ENCODE measurements at places on chromosomes 6 and 20.

- no peak for DNase-seq
These were observed 1.1 kb downstream of the GNL1 start for GRCh38 chr6:30554962-30555815.

DNA sequence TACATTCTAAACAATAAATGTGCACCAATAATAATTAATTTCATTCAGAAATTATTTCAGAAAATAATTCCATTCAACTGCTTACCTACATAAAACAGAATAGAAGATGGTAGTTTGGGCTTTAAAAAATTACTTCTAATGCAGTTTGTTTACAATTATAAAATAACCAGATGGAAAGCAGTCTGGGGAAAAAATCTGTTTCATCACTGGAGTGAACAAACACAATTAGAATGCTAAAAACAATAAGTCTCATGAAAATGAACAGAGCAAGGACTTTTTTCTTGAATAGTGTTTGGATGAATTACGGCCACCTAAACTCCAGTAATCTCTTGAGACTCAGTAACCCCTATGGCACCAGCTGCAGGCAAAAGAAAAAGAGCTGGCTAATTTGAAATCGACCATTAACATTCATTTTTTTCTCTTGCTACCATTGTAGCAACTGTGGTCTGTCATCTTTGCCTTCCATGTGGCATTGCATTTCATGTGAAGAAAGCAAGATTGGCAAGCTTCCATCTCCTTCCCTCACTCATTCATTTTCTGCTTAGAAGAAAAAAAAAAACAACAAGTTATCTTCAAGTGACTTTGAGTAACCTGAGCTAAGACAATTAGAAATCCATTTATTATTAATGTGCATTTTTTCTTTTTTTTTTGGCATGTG is 88.4 kb upstream of the CEP85L start:
- DNase-seq, result no peak

- DNase-seq, result no peak
These were observed 63.7 kb upstream of the RIMS1 start for GRCh38 chr6:71822625-71823024.

DNA sequence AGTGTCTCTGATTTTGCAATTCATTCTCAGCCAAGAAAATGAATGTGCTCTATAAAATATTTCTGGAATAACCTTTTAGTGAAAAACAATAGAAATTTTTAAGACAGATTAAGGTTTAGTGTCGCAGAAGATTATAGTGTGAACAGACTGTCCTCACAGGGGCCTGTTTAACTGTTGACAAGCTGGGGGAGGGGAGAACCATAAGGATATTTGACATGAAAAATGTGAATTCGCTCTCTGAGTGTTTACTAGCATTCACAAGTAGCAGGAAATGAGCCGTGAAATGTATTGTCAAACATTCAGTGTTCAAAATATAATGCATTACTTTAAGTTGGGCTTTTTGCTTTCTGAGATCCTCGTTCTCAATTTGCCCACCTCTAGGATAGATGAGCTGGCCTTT is 134.8 kb upstream of the TSHZ2 start:
- no peak for DNase-seq

GRCh38 chr20:49894073-49894470 is 21.3 kb downstream of the SPATA2 start:
- DNase-seq, result no peak

DNA sequence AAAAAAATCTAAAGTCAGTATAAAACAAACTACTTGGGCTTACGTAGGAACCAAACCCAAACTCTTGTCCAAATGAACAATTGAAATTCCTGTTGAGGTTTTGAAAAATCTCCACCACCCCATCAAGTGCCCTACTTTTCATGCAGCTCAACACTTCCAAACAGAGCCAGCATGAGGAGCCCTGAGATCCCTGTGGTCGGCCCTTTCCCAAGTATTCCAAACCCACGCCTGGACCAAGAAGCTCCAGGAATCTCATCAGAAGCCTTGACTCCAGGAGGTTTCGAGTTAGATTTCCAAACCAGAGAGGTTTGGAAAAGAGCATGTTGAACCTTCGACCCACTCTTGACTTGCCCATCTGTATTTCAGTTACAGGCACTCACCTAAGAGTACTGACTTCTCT is 179.3 kb downstream of the MTFR2 start:
- DNase-seq, result no peak

DNA sequence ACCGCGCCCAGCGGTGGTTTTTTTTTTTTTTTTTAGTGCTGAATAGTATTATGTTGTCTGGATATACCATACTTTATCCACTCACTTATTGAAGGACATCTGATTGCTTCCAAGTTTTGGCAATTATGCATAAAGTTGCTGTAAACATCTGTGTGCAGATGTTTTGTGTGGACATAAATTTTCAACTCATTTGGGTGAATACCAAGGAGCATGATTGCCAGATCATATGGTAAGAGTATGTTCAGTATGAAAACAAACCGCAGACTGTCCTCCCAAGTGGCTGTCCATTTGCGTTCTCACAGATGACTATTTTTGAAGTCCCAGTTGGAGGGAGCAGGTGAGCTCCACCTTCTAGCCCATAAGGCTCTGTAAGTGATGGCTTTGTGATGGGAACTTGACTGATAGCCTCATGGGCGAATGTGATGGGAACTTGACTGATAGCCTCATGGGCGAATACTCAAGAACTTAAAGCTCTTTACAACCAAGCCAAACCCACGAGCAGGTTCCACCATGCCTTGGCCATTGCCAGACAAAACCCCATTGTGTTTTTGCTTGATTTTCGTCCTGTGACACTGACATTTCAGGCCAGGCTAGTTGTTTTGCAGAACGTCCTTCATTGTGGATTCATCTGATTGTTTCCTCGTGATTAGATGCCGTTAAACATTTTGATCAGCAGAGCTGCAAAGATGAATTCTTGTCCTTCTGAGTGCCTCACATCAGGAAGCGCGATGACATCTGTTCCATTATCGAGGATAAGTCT is 51.0 kb downstream of the ZBTB2 start:
- DNase-seq, result no peak

GRCh38 chr6:154611241-154611640 is 100.8 kb upstream of the CNKSR3 start:
- DNase-seq, result no peak

GRCh38 chr6:137756788-137757187 is 110.3 kb upstream of the TNFAIP3 start:
- DNase-seq, result no peak

- no peak for DNase-seq
These were observed 20.1 kb upstream of the ENPP5 start for GRCh38 chr6:46190889-46191288.

DNA sequence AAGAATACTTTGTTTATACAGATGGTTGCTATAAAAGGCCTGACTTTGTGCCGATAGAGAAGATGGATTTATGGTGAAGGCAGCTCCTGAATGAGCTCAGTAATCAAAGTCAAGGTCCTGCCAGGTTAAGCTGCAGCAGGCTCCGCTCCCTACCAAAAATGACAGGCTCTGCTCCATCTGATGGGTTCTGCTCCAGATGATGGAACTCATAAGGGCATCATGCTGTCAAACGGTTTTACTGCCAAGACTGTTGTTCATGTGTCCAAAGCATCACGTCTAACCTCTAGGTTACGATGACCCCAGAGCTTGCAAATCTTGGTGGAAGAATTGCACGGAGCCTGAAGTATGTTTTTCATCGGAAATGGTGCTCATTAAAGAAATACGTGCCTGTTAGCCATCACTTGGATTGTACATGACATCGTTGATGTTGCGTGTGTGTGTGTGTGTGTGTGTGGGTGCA is 19.2 kb upstream of the PTGIS start:
- no peak for DNase-seq

DNA sequence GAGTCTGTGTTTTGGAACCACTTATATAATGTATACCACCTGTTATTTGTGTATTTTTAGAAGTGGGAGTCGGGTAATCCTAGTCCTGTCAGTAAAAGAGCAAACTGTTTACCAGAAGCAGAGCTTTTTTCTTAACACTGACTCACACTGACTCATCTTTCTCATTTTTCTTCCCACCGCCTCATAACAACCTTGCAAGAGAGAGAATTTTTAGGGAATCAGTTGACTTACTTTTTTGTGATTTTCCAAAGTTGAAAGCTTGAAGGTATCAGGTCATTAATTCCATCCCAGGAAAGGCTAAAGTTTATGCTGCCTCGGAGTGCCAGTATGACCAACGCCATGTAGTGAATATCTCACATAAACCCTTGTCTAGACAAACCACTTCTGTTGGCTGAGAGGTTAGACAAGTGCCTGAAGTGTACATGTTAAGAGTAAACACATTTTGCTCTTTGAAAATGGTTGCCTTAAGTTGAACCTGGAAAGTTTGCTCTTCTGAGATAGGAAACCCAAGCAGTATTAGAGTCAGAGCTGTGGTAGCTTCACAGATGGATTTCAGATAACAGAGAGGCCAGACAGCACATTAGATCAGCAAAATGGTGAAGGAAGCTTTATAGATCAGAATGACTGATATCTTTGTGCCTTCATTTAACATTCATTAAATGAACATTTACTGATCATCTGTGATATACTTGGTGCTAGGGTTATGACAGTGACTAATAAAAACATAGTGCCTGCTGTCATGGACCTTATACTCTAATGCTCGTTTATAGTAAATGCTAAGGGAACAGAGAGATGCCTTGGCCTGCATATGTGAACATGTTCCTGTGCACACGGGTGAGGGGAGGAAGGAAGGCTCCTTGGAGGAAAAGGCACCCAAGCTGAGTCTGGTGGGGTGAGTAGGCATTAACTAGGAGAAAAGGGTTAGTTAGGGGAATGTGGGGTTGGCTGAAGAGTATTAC is 29.1 kb upstream of the PKIG start:
- DNase-seq, result no peak

DNA sequence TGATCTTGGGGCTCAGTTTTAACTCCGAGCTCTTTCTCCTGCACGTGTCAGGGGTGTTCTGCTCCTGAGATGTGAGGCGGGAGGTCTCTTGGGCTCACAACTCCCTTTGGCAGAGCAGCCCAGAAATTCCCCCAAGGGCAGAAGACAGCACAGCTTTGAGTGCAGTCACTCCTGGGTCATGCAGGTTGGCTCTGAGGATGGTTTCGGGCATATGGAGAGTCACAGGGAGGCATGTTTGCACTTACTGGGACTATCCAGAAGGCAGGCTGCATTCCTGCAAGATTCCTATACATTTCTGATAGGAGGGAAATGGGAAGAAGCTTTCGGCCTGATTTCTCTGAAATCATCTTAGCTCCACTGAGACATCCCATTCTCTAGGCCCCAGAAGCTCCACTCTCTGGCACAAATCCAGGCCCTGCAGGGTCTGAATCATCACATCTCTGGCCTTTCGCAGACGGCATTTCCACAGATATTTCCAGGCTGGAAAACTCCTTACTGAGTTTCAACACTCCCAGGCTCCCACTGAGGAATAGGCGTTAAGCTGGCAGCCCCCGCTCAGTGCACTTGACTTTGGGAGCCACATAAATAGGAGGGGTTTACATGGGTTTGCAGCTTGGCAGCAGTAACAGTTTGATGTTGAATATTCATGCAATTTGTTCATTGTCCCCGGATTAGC is 39.7 kb downstream of the AGPAT4 start:
- DNase-seq, result no peak

- DNase-seq, result no peak
These were observed 95.3 kb downstream of the NFATC2 start for GRCh38 chr20:51447097-51447764.

GRCh38 chr6:132446141-132446854 is 45.0 kb upstream of the MOXD1 start:
- no peak for DNase-seq

DNA sequence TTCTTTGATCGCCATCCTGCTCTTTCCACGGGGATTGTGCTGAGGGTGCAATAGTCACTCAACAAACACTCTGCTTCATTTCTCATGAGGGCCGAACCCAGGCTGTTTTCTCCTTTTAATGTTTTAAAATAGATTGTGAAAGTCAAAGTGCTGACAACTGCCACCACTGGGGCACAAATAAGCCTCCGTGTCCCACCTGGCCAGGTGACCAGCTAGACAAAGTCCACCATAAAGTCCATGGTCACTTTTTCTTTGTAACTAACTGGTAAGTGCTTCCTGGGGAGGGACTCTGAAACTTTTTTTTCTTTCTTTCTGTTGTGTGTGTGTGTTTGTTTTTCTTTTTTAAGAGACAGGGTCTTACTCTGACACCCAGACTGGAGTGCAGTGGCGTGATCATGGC is 219.8 kb downstream of the LY86 start:
- DNase-seq, result no peak

DNA sequence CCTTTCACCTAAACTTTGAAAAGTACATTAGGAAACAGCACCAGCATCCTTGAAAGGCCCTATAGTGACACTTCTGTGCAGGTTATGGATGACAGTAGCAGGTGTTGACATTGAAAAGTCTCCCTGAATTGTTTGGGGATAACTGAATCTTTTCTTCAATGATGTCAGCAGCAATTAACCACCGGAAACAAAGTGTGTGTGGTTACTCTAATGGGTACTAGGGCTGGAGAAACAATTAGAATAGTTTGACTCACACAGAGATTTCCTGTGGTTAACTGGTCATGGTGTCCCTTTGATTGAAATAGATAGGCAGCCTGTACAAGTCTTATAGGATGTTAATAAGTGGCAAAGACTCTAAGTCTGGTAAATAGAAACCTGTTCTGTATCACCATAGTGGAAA is 189.1 kb downstream of the TBX18 start:
- DNase-seq, result no peak

DNA sequence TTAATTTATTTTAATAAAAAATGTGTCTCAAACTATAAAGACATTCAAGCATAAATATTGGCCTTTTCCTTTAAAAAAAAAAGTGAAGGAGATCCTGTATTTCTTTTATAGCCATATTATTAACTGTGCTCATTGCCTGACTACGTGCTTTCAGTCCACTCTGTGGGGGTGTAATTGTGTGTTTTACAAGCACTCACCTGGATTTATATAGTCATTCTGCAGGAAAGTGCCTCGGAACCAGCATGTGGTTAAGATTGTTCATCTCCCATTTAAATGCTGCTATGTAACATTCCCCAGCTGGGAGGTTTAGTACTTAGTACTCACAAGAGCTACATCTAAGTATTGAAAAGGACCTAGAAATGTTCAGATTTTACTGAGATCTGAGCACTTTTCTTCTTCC is 47.9 kb upstream of the SLC22A16 start:
- no peak for DNase-seq

GRCh38 chr6:138572885-138573284 is 73.6 kb upstream of the NHSL1 start:
- no peak for DNase-seq

DNA sequence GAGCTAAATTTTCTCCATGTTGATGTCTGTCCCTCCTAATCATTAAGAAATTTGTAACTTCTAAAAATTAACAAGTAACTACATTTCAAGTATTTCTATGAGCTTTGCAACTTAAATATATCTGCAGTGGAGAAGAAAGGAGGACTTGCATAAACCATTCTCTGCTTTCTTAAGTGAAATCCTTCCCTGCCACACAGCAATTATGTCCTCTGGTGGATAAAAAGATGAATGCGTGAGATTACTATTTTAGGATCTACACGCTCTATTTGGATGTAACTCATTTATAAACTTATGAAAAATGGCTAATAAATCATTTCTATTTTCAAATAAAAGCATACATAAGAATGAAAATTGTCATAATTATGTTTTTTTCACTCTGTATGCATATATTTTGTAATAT is 338.0 kb upstream of the PTCHD4 start:
- DNase-seq, result no peak

GRCh38 chr20:57391439-57392301 is 474 bp downstream of the RBM38 start:
- no peak for DNase-seq

Measured in stimulated activated CD4-positive, alpha-beta T cell treated with anti-CD3 and anti-CD28 coated beads, Interleukin-1b, Interleukin-23, amount 100 ng/mL, for 1 hour (primary cell).